ENCODE measurements at places on chromosomes 13 and 19. TPM values are rescaled to one million over a fixed set of nuclear protein-coding genes. Genes with fewer than 3 reads are reported as not detected.

ATCAY gene
- total RNA-seq: not detected

KLK5 gene
- total RNA-seq: not detected

CDX2 gene
- not detected for total RNA-seq

FBN3 gene
- not detected for total RNA-seq

FGF22 gene
- total RNA-seq: not detected

FLT1 gene
- total RNA-seq: 211 TPM

SSBP4 gene
- 48.0 TPM for total RNA-seq

HCST gene
- 1.2 TPM for total RNA-seq

KCNN1 gene
- not detected for total RNA-seq

CD70 gene
- total RNA-seq: not detected

NAPSA gene
- 0.30 TPM for total RNA-seq

CASP14 gene
- not detected for total RNA-seq

ETV2 gene
- total RNA-seq: 0.30 TPM

IGFL2 gene
- 0.05 TPM for total RNA-seq

ZNF665 gene
- 3.3 TPM for total RNA-seq

ZNF534 gene
- not detected for total RNA-seq
